Prostate gland (tissue), 2 donors: ENCODE measurements at places on chromosomes 7 and 10.

DNA sequence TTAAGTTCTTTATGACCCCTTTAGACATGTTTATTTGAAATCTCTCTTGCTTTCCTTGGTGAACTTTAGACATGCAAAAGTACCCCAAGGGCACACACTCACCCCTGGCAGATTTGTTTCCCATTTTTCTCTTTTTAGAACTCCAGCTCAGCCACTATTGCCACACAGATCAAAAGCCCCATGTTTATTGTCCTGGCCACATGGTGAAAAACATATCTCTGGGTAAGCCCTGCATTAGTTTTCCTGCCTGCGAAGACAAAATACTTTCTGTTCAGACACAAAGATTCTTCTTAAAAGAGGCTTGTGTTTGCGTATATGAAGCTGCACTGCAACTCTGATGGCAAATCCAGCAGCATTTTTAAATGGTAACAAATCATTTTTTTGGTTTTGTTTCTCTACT, 200.0 kb downstream of the POLR1F start:
- no peaks in the 10 kb centered on the region for H3K36me3 ChIP-seq
- DNase-seq: no peak
- no peaks in the 10 kb centered on the region for H3K27me3 ChIP-seq

GRCh38 chr7:43590862-43591557, 8.1 kb downstream of the STK17A start:
- peaks cover 6% of the 10 kb centered on the region for H3K4me1 ChIP-seq
- no peak overlapping the region for H3K27ac ChIP-seq
- no peak overlapping the region for H3K4me3 ChIP-seq
- H3K27me3 ChIP-seq: no peaks in the 10 kb centered on the region
- H3K36me3 ChIP-seq: no peaks in the 10 kb centered on the region

DNA sequence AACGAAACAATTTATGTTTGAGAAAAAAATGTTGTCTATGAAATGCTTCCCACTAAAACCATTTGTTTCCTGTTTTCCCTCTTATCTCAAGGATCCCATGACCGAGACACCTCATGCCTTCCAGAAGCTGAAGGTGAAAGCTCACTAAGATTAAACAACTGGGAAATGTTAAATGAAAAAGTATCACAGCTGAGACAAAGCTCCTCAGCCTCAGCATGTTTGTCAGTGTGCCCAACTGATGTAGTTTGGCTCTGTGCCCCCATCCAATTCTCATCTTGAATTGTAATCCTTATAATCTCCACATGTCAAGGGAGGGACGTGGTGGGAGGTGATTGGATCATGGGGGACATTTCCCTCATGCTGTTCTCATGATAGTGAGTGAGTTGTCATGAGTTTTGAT, 327.3 kb downstream of the HTR7 start:
- DNase-seq: no peak
- H3K4me1 ChIP-seq: no peaks in the 10 kb centered on the region
- no peak overlapping the region for H3K27ac ChIP-seq
- H3K27me3 ChIP-seq: no peaks in the 10 kb centered on the region
- H3K36me3 ChIP-seq: no peaks in the 10 kb centered on the region

DNA sequence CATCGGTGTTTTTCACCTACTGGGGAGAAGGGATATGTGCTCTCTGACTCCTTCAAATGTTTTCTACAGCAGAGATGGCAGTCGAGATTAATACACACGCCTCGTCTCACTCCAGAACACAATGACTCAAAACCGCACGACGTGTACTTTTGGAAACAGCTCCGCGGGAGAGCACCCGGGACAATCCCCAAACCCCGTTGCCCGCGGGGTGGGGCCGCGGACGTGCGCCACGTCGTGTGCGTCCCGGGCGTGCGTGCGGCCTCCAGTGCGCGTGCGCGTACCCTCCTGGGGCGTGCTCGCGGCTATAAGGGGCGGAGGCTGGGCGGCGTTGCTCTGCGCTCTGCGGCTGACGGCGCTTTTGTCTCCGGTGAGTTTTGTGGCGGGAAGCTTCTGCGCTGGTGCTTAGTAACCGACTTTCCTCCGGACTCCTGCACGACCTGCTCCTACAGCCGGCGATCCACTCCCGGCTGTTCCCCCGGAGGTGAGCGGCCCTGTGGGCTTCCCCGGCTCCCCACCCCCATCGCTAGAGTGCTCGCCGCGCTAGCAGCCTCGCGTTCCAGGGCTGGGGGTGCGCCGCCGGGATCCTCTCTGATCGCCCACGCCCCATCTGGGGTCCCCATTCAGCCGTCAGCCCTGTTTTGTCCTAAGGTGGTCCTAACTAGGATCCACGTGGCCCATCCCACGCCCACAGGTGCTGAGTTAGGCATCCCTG, at the start of gene HILPDA:
HILPDA (plus strand) TSS at position 336 of the 712 bp plus-strand sequence. CDS start 1,391 bp downstream, outside the sequence.
- H3K27me3 ChIP-seq: no peaks in the 10 kb centered on the region
- DNase-seq: peak; percentile 88
- H3K27ac ChIP-seq: peak within 1 kb of the TSS; percentile 88
- H3K36me3 ChIP-seq: no peaks in the 10 kb centered on the region
- peak within 1 kb of the TSS; percentile 67 for H3K4me3 ChIP-seq

DNA sequence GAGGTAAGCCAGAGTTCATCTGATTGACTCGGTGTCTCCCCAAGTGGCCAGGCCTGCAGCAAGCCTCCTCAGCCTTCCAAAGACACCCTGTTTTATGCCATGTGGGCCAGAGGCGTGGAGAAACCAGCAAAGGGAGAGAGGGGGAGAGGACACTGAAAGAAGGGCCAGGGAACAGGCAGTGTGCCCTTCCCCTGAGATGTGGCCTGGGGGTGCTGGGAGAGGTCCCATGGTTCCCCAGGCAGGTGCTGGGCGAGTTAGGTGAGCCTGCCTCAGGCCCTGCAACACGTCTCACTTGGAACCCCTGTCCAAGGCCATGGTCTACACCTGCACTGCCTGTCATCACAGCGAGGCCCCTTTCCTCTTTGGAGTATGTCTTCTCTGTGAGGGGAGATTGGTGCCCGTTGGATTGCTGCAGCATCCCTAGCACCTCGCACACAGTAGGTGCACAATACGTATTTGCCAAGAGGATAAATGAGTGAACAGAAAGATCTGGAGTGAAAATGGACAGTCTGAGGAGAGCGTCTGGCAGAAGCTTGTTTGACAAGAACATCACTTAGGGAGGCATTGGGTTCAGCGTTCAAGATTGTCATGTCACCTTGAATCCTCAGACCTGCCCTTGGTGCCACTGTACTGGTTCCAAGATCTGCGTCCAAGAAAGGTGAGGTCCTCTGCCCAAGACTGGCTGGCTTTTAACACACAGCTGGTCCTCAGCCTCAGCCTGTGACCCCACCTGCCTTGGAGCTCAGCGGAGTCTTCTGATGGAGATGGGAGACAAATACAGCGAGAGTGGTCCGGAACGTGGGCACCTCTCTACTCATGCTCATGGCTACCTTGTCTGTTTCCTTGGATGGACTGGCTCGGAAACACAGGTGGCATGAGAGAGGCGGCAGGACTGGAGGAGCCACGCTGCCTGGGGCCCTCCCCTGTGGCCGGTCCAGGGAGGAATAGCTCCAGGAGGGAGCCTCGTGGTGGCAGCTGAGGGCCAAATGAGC, 39.8 kb upstream of the NUB1 start:
- no peak overlapping the region for H3K4me3 ChIP-seq
- DNase-seq: no peak
- no peaks in the 10 kb centered on the region for H3K36me3 ChIP-seq
- no peaks in the 10 kb centered on the region for H3K4me1 ChIP-seq

GRCh38 chr10:73759512-73760115, 15.4 kb downstream of the SEC24C start:
- no peak overlapping the region for H3K27ac ChIP-seq
- no peak overlapping the region for H3K4me3 ChIP-seq
- H3K36me3 ChIP-seq: peaks cover 18% of the 10 kb centered on the region
- no peaks in the 10 kb centered on the region for H3K4me1 ChIP-seq

DNA sequence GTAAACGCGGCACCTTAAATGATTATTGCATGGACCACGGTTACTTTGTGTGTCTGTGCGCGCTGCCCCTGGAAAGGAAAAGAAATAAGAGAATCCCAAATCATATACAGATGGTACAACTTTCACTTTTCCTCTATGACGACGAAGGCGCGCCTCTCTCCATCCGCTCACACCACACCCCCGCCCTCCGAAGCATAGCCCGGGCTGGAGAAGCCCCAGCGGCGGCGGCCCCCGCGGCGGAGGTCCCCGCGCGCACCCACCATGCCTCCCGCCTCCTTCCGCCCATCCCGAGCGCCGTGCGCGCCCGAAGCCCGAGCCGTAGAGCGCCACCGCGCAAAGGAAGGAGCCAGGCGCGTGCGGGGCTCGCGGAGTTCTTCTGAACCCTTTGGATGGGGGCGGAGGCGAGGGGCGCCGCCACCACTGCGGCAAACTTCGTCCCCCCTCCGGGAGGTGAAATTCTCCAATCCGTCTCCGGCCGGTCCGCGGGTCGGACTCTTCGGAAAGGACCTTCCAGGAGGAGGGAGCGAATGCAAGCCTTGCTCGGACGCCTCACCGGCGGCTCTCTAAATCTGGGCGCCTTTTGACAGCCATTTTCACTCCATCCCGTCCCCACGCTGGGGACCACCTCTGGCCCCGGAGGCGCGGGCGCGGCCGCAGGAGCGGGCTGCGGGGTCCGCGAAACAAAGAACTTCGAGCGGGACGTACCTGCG, 588 bp downstream of the GLI3 start:
- peak overlapping the region; percentile 66 for H3K4me3 ChIP-seq
- peaks cover 7% of the 10 kb centered on the region for H3K4me1 ChIP-seq
- no peaks in the 10 kb centered on the region for H3K27me3 ChIP-seq

- no peaks in the 10 kb centered on the region for H3K36me3 ChIP-seq
- no peaks in the 10 kb centered on the region for H3K4me1 ChIP-seq
- H3K4me3 ChIP-seq: no peak overlapping the region
- no peak for DNase-seq
Measured at GRCh38 chr7:40536421-40536820, 401.6 kb downstream of the SUGCT start.

GRCh38 chr10:13844651-13845050, 257.9 kb downstream of the PRPF18 start:
- H3K27me3 ChIP-seq: no peaks in the 10 kb centered on the region
- DNase-seq: no peak
- H3K36me3 ChIP-seq: no peaks in the 10 kb centered on the region
- H3K4me3 ChIP-seq: no peak overlapping the region
- H3K27ac ChIP-seq: no peak overlapping the region

DNA sequence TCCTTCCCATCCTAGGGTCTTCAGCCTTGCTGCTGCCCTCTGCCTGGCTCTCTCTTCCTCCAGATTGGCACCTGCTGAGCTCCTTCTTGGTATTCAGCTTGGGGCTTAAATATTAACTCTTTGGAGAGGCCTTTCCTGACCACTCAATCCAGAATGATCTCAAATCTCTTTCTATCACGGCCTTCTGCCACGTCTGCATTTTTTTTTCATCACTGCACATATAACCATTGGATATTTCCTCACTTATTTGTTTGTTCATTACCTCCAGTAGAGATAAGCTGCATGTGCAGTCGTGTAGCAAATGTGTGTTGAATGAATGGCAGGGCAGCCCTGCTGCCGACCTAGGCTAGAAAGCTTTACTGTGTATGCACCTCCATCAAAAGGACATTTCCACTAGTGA, 51.6 kb upstream of the MPP7 start:
- H3K27me3 ChIP-seq: no peaks in the 10 kb centered on the region
- no peak for DNase-seq
- H3K4me3 ChIP-seq: no peak overlapping the region
- H3K4me1 ChIP-seq: no peaks in the 10 kb centered on the region
- no peak overlapping the region for H3K27ac ChIP-seq
- H3K36me3 ChIP-seq: no peaks in the 10 kb centered on the region

- DNase-seq: no peak
- no peaks in the 10 kb centered on the region for H3K36me3 ChIP-seq
- no peaks in the 10 kb centered on the region for H3K4me1 ChIP-seq
- no peak overlapping the region for H3K27ac ChIP-seq
- no peak overlapping the region for H3K4me3 ChIP-seq
- no peaks in the 10 kb centered on the region for H3K27me3 ChIP-seq
Measured at GRCh38 chr10:133381036-133381435, 2.0 kb downstream of the PAOX start.

DNA sequence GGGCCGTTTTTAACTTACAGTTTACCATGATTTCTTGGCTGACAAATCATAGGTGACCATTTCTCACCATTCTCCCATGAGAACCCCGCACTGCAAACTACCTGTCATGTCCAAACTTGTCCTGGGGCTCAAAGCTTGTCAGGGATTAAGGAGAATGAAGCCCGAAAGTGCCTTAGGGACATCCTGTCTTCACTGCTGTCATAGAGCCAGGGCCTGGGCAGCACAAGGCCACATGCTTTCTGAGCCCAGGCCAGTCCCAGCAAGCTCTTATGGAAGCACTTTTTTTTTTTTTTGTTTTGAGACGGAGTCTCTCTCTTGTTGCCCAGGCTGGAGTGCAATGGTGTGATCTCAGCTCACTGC, 33.9 kb downstream of the CCM2 start:
- H3K4me3 ChIP-seq: no peak overlapping the region
- no peak overlapping the region for H3K27ac ChIP-seq
- no peaks in the 10 kb centered on the region for H3K27me3 ChIP-seq

GRCh38 chr7:148883266-148884048, 634 bp downstream of the EZH2 start:
- peak; percentile 21 for DNase-seq
- no peaks in the 10 kb centered on the region for H3K4me1 ChIP-seq
- peak overlapping the region; percentile 91 for H3K4me3 ChIP-seq
- H3K36me3 ChIP-seq: no peaks in the 10 kb centered on the region

GRCh38 chr7:26910221-26910620, 45.8 kb upstream of the SKAP2 start:
- H3K36me3 ChIP-seq: no peaks in the 10 kb centered on the region
- DNase-seq: no peak
- H3K27ac ChIP-seq: no peak overlapping the region
- H3K27me3 ChIP-seq: no peaks in the 10 kb centered on the region
- H3K4me3 ChIP-seq: no peak overlapping the region

DNA sequence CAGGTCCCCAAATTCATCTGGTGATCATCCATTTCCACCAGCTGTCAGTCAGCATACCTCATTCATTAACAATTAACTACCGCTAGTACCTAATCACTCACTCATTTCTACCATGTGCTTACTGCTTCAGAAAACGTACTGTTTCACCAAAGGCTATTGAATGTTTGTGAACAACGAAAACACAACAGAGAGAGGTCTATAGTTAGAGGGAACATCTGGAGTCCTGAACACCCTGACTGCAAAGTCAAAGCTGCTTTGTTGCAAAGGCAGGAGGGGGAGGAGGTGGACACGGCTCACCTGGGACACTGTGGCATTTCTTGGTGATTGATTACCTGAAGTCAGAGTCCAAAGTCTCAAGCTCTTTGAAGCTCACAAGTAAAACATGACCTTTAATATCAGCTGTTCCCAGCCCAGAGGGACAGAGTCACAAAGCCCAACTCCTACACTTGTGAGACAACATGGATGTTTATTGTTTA, 342.3 kb upstream of the ADARB2 start:
- H3K36me3 ChIP-seq: no peaks in the 10 kb centered on the region
- no peak for DNase-seq
- H3K4me1 ChIP-seq: no peaks in the 10 kb centered on the region
- H3K27ac ChIP-seq: no peak overlapping the region
- no peaks in the 10 kb centered on the region for H3K27me3 ChIP-seq

DNA sequence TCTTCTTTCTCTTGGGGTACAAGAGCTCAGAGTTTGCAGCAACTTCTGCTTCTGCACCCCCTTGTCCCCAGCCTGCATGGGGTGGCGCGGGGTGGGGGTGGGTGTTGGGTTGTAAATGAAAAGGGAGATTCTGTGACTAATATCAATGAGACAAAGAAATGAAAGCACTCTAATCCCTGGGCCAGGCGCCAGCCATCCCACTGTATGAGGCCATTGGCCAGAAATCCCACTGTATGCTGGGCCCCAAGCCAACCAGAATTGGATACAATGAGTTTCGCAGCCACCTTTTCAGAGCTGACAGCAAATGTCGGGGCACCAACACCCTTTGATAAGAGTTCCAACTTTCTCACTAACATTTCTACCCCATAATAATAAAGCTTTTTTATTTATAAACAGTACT, 10.9 kb upstream of the PTN start:
- H3K4me3 ChIP-seq: no peak overlapping the region
- no peaks in the 10 kb centered on the region for H3K27me3 ChIP-seq
- DNase-seq: no peak
- H3K27ac ChIP-seq: no peak overlapping the region
- H3K4me1 ChIP-seq: no peaks in the 10 kb centered on the region
- H3K36me3 ChIP-seq: no peaks in the 10 kb centered on the region
